ENCODE measurements at places on chromosomes 12 and 14.

DNA sequence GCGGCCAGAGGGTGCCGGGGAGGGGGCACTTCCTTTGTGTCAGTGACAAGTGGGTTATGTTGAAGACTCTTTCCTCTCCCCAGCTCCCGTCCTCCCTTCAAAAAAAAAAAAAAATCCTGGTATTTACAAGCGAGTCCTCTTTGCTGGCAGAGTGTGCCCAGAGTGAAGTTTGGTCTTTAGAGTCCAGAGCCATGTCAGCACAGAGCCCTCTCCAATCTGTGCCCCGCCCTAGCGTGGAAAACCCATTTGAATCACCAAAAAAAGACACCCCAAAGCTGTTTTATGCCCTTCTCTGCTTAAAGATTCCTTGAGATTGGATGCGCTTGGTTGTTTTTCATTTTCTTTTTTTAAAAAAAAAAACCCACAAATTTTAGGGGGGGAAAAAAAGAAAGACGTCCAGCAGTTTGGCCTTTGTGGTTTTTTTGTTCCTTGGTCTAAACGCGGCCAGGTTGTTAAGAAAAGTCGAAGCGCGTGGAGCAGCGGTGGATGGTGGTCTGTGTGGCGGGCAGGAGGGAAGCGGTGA is 3.3 kb downstream of the NKX2-1 start:
- no peak for DNase-seq

DNA sequence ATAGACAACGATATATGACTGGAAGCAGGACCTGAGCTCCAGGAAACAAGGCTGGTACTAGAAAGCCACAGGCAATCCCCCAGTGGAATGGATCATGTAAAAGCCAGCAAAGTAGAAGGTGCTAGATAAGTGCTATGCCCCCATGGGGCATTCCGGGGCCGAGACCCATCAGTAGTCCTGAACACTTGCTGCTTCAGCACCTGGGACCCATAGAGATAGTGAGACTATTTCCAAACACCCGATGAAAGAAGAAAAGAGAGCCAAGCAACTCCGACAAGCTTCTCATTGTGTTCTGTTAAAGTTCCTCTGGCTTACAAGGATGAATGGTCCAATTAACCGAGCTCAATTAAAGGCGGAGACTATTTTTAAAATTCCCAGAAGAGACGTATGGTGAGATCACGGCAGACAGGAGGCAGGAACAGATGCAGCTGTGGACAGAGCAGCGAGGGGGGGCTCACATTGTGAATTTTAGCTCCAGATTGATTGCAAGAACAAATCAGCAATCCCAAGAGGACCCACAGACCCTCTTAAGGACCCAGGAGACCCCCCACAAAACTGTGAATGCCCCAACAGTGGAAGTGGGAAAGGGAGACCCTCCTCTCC is 142.5 kb upstream of the OVCH1 start:
- DNase-seq: no peak

DNA sequence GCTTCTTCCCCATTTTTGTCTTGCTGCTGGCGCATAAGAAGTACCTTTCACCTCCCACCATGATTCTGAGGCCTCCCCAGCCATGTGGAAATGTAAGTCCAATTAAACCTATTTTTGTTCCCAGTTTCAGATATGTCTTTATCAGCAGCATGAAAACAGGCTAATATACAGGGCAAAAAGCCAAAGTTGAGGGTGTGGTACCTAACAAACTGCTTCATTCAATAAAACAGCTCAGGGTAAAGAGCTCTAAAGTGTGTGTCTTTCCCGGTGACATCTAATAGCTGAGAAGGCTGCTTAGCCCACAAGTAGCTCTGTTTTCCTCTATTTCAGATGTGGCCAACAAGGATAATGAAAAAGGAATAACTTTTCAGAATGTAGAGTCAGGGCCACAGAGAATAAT is 76.7 kb upstream of the SLC8A3 start:
- DNase-seq: no peak

DNA sequence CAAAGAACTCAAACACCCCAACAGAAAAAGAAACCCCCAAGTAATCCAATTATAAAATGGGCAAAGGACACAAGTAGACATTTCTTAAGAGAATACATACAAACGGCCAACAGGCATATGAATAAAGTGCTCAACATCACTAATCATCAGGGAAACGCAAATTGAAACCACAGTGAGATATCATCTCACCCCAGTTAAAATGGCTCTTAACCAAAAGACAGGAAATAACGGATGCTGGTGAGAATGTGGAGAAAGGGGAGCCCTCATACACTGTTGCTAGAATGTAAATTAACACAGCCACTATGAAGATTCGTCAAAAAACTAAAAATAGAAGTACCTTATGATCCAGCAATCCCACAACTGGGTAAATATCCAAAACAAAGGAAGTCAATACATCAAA is 52.4 kb downstream of the CLMN start:
- no peak for DNase-seq

DNA sequence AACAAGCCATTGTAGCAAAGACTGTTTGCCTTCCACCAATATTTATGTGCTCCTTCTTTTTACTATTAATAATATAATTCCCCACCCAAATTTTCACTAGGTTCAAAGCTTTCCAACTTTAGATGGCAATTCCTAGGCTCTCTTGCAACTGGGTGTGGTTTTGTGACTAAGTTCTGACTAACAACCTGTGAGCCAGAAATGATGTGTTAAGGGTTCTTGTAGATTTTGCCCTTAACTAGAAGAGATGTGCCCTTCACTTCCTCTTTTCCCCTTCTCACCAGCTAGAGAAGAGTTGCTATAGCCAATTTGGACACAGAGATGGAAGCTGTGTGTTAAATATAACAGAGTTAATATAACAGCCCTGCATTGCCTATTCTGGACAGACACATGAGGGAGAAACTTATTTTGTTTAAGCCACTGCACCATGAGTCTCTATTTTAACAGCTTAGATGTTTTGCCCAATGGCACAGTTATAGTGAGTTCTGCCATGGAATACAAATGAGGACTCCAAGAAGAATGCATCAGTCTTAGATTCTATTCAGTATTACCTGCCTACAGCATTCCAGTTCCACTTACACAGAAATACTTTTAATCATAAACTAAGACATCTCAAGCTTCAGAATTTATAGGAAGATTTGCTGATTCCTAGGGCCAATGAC is 216.2 kb downstream of the DUSP6 start:
- peak; percentile 87 for DNase-seq

DNA sequence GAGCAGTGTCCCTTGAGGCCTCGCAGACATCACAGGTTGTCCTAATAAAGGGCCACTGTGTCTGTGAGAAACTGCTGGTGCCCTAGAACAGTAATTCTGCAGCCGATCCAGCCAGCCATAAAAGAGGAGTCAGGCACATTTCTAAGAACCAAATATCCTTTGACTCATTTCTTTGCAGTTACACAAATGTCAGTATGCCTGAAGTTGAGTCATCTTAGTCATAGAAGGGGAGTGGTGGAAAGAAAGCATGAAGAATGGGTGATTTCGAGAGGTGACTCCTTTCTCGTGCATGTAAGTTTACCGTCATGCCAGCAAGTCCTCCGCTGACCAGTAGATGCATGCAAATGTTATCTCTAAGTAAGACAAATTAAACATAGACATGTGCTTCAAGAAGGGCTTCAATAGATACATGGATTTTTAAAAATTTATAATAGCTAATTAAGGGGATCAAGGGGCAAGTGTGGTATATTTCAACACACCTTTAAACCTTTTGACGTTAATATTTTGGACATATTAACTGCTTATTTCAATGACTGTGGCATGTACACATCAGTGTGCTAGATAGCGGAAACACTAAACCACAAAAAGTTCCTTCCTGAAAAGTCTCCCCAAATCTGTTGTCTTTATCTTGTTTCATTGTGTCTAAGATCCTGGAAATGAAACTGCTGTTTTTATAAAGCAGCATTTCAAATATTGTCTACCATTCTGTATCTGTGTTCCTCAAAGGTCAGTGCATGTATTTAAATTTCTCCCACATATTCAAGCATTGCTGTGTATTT is 497.4 kb downstream of the NPAS3 start:
- DNase-seq: peak; percentile 16

DNA sequence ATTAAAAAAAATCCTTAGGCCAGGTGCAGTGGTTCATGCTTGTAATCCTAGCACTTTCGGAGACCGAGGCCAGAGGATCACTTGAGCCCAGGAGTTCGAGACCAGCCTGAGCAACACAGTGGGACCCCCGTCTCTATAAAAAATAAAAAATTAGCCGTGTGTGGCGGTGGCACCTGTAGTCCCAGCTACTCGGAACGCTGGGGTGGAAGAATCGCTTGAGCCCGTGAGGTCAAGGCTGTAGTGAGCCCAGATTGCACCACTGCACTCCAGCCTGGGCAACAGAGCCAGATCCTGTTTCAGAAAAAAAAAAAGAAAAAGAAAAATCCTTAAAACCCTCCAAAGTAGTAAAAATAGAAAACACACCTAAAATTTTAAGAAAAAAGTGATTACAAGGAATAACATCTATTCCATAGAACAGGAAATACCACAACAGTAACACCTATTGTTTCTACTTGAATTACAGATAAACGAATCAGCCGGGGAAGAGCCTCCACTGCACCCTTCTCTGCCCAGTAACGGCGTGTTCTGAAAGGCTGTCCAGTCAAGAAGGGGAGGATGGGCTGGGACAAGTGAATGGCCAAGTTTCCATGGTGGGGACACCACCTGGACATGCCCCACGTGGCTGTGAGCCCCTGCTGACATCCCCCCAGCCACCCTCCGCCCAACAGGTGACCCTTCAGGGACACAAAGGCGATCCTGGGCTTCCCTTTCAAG is 17.8 kb downstream of the POLE start:
- DNase-seq: no peak

- DNase-seq: no peak
These were observed 1.2 kb downstream of the SSTR1 start for GRCh38 chr14:38208618-38209562.

DNA sequence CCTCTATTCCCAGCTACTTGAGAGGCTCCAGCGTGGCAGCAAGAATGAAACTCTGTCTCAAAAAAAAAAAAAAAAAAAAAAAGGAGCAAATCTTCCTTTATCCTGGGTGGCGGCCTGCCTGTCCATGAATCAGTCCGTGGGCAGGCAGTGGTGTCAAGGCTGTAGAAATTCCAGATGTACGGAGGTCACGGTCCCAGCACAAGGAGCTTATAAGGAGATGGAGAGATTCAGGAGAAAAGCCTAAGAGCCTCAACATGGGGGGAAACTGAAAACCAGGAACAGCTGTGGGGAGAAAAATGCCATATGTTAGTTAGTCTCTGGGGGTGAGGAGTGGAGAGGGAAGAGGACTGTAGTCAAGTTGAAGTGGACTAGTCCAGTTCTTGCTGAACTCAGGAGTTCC is 130.5 kb upstream of the CRY1 start:
- DNase-seq: no peak

DNA sequence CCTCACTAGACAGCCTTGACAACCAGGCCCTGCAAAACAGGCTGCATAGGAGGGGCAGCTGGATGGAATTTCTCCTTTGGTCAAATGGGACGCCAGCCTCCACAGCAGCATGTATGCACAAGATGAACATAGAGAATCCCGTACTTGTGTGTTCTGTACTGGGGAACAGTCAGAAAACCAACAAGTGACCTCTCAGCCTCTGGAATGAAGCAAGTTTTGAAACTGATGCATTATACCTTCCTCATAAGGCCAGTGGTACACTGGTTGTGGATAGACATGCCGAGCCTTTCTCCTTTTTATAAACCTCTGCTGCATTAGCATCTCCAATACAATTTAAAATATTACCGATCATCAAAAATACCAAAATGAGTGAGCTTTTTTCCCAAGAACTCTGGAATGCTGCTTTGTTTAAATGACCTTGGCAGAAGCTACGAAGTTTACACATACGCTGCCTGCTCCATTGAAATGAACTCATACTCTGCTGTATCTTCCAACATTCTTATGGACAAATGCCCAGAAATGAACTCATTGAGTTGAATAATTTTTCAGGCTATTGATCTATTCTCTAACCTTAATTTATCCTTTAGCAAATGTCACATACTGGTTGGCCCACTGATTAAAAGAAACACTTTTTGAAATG is 47.6 kb upstream of the FERMT2 start:
- DNase-seq: no peak

GRCh38 chr12:109664402-109664801 is 49.2 kb upstream of the FAM222A start:
- no peak for DNase-seq

DNA sequence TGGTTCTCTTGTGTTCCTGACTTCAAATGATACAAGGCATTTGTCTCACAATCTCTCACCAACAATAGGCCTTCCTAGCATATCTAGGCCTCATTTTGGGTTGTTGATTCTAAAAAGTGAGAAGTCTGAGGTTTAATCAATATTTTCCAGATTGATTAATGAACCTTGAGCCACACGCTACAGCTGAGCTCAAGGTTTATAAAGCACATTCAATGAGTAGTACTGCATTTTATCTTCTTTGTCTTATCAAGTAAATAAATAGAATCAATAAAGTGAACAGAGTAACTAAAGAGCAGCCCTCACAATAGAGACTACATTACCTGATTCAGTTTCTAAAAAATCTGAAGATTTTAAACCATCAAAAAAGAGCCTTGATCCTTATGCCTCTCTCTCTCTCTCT is 407.5 kb upstream of the CLEC14A start:
- no peak for DNase-seq

DNA sequence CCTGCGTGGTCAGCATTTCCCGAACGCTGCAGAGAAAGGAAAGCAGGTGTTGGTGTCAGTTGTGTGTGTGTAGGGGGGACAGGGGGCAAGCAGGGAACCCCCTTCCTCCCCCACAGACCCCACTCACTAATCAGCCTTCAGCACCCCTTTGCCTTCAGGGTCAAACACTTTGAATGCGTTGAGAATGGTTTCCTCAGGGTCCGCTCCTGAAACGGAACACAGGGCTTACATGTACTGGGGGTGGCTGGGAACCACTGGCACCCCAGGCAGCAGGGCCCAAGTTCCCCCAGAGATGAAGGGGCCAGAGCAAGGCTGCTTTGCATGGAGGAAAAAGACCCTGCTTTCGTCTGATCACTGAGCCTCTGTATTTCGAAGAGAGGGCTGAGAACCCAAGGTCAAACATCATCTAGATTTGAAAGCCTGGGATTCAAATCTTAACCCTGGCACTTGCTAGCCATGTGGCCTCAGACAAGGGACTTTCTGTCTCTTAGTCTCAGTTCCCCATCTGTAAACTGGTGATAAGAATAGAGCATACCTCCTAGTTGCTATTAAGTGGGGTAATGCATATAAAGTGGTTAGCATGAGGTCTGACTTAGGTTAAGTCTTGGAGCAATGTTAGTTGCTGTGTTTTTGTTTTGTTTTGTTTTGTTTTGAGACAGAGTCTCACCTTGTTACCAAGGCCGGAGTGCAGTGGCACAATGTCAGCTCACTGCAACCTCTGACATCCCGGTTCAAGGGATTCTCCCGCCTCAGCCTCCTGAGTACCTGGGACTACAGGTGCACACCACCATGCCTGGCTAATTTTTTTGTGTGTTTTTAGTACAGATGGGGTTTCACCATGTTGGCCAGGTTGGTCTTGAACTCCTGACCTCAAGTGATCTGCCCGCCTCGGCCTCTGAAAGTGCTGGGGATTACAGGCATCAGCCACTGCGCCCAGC is 7.0 kb downstream of the MYL2 start:
- peak; percentile 82 for DNase-seq

DNA sequence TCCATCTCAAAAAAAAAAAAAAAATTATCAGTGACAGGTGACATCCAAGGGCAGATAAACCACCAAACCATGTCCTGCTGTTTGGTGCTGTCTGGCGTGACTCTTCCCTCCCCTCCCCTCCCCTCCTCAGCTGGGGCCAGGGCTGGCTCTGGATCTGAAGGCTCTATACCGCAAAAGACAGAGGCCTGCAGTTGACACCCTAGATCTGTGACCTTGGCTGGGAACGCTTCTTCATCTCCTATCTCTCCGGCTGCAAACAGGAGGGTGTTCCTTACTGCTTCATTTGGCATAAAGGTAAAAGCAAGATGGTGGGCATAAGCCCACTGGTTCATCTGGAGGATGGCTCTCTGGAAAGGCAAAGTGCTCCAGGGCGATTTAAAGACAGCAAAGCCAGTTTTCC is 126.8 kb upstream of the PRMT8 start:
- no peak for DNase-seq
